ENCODE measurements at places on chromosomes 2 and 18.

- no peak for DNase-seq
Measured at GRCh38 chr2:205656461-205656860, 25.8 kb upstream of the NRP2 start.

DNA sequence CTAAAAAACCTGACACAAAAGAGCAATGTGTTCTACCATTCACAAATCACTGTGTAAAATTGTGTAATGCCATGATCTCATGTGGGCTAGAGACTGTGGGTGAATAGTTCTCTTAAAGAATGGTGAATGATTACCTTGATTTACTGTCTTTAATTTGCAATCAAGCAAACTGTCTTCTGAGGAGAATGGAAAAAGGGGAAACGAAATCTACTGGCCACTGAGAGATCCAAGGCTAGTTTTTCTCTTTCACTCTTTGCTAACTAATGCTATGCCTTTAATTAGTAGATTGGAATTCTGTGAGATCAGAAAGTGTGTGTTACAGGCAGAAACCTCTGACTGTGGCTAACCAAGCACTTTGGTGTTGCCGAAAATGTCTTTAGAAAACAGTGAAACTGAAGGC lies 422.7 kb downstream of the TGIF1 start:
- DNase-seq: no peak

DNA sequence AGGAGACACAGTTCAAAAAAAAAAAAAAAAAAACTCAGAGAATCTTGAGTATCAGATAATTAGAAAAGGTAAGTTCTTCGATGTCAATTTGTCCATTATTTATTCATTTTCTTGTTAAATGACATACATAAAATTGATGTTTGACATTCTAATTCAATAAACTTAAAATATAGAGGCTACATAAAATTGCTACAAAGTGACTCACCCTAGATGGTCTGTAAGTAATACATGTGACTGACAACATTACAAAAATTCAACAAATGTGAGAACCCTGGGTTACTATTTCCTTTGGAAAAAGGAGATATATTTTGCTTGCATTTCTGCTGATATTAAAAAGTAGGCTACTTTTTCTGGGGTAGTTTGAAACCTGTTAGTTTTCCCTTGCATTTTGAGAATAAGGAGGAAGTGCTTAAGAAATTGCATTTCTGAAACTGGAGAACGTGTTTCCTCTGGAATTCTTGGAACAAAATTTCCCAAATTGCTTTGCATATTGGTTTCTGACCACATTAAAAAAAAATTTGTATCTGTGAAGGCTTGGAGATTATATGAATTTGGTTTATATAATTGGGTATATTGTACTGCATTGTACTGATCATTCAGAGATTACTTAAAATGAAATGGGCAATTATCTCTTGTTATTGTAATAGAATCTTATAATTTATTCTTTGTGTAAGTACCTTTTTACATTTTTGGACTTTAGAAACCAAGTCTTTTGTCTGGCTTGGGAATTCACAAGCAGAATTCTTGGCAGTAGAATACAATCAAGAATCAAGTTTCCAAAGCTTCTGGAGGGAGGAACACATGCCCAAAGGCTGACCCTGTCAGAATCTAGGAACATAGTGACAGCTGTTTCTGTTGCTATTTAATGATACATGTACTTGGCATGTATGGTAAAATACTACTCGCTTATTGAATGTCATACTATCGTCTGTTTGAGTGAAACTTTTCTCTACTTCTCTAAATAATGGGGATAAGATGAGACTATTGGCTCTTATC lies 106.1 kb downstream of the DSEL start:
- peak; percentile 67 for DNase-seq

- peak; percentile 92 for DNase-seq
Measured at GRCh38 chr2:226701052-226701451, 98.6 kb downstream of the IRS1 start.

DNA sequence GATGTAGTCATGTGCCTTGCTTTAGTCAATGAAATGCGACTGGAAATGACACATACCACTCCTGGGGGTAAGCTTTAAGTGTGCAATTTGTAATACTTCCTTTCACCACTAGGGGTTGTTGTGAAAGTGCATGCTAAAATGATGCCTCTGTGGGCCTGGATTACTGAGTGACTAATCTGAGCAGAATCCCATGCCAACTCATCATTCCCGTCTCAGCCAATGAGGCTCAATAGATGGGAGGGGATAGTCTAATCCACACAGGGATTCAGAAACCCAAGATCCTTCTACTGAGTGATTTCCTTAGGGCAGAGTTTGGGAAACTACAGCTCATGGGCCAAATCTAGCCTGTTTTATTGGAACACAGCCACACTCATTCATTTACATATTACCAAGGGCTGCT lies 54.0 kb downstream of the HRH4 start:
- peak; percentile 40 for DNase-seq

- DNase-seq: peak; percentile 61
Measured at GRCh38 chr2:109638795-109639194, 24.6 kb downstream of the SOWAHC start.

DNA sequence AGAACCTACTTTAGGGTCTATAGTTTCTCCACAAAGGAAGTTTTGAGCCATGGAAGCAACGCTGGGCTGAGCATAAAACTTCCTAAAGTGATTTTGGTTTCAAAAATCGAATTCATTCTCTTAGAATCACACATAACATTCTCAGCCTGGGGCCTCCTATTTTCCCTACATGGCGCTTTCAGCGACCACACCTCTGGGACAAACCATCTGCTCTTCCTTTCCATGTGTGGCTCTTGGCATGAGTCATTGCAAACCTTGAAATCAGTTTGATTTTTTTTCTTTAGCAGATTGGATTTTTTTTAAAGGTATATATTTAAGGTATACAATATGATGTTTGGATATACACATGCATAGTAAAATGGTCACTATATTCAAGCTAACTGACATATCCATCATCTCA lies 72.5 kb upstream of the APCDD1 start:
- DNase-seq: no peak

DNA sequence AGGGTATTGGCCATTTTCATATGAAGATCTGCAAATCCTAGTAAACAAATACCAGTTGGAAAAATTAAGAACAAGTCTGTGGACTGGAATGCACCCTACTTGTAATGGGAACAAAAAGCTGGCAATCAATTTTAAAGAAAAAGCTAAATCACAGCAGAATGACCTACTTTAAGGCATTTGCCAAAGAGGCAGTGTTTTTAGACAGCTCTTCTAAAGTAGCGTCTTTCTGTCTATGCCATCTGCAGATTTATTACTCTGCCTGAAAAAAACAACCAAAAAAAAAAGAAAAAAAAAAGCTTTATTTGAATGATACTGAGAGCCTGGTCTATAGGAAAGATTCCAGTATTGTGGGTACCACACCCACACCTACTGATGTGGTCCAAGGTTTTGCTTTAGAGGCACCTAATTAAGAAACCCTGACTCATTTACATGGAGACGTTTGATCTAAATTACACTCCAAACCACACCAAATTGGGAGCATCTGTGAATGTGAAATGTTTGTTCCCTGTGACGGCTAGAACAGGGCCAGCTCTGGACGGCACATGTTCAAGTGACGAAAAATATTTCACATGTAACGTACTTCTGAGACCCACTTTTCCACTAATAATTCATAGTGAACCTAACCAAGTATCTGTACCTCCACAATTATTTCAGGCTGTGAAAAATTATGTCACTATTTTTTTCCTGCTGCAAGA lies 597.1 kb downstream of the ARHGAP15 start:
- DNase-seq: no peak

DNA sequence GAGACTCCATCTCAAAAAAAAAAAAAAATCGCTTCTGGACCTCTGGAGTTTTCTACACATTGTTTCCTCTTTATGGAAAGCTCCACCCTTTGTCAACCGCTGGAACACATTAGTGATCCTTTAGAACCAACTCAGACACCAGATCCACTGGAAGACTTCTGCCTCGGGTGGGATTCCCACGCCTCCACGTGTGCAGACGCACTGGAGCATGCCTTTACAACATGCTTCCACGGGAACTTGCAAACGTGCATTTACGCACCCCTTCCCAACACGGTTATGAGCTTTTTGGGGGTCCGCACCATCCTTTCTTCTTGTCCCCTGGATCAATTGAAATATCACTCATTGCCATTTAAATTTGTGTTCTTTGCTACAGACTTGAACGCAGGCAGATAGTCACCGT lies 5.1 kb downstream of the CYS1 start:
- no peak for DNase-seq

DNA sequence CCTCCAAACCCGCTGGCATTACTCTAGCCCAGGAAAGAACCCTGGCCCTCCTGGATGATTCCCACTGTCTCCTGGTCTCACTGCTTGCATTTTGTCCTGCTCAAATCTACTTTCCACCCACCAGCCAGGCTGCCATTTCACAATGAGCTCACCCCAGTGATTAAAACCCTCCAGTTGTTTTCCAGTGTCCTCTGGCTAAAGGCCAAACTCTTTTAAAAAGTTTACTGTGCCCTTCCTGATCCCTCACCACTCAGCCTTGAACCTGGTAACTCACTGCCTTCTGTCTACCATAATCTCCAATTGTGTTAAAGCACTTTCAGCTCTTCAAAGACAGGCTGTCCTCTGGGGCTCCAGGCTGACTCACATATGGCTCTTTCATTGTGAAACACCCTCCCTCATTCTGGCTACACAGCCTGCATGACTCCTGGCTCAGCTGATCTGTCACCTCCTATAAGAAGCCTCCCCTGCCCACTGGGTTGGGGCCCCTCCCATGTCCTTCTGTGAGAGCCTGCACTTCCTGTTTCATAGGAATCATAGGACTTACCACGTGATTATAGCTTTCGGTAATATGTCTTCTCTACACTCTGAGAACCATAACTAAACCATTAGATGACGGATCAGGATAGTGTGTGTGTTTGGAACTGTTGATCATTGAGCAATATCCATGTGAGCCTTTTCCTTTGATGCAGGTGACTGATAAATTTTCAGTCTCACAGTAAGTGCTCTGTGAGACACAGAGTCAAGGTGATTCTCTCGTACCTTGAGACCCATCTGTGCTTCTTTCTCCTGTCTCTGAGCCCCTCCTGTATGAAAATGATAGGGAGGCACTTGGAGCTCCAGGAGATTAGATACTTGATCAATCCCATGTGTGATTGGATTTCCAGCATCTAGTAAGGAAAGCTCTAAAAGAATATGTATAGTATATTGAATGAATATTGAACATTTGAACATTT lies 590.8 kb upstream of the ID2 start:
- peak; percentile 91 for DNase-seq

DNA sequence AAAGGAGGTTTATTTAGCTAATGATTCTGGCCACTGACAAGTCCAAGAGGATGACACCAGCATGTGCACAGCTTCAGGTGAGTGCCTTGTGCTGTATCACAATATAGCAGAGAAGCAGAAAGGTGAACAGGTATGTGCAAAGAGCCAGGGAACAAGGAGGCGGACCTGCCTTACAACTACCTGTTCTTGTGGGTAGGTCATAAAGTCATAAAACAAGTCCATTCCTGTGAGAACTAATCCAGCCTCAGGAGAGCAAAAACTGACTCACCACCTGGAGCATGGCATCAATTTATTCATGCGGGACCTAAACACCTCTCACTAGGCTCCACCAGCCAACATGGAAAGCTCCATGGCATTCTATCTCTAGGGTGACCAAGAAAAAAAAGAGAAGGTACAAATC lies 234.2 kb downstream of the ASXL3 start:
- no peak for DNase-seq

GRCh38 chr2:61924895-61925663 lies 19.6 kb downstream of the COMMD1 start:
- no peak for DNase-seq

GRCh38 chr2:193446967-193447366 lies 1252.2 kb upstream of the TMEFF2 start:
- DNase-seq: no peak

GRCh38 chr2:119809339-119810048 lies 49.8 kb downstream of the PTPN4 start:
- DNase-seq: peak; percentile 89

GRCh38 chr2:127954857-127955256 lies 69.1 kb upstream of the AMMECR1L start:
- no peak for DNase-seq

DNA sequence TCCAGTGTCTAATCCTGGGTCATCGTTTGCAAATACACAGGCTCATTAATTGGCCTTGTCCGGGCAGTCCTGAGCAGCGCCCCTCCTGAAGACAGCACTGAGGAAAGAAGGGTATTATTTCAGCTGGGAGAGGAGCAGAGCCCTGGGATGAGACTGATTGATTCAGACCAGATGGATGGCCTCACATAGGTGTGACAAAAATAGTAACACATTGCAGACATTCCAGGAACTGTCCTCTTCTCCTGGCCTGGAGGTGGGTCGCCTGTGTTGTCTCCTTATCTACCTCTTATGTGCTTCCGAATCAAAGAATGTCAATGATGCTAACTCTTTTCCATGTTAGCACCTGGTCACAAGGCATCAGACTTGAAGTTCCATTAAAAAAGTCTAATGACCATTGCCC lies 45.9 kb downstream of the ZEB2 start:
- no peak for DNase-seq

DNA sequence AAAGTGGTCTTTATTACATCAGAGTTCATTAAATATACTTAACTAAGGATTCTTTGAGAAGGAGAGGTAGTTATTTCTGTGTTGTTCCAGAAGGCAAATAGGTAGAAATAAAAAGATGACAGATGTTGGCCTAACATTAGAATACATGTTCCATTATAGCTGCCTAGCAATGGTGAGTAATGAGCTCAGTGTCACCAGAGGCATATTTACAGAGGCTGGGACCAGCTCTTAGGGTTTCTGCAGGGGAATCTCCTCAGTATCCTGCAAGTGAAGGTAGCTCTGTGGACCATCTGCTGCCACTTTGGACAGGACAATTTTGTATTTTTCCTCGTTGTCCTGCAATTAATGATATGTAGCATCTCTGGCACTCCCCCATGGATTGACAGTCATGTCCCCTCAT lies 416.0 kb downstream of the THSD7B start:
- no peak for DNase-seq

DNA sequence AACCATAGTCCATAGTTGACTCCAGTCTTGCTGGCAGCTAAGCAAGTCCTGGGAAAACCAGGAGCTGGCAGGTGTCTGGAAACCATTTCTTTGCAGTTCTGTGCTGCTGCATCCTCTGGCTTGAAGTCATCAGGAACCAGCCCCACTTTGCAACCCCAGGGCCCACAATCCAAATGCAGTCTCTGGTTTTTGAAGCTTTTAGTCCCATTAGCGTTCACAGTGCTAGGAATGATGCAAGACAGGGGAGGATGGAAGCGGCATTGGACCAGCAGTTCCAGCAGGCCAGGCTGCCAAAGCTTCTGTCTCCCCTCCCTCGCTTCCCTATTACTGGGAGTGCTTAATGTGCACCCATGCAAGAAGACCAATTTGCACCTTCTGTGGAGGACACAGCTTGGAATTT lies 106.4 kb downstream of the ZBTB7C start:
- DNase-seq: no peak

GRCh38 chr2:54714996-54715395 lies 8.5 kb upstream of the EML6 start:
- no peak for DNase-seq

DNA sequence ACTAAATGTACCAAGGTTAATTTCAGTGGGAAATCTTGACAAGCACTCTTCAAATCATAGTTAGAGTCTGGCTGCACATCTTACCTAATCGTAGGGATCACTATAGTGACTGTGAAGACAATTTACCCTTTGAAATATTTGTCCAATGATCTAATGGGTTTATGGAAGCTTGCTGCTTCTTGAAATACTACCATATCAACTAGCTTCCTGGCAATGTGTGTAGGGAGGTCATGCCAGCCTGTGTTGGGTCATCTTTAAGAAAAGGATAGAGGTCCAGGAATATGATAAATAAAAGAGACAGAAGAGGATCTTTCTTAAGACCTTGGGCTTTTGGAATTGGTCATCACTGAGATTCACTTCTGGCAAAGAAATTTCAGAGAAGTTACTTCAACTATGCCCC lies 84.4 kb downstream of the POLE4 start:
- no peak for DNase-seq

Measured in cardiac fibroblast (primary cell).